ENCODE measurements at places on chromosomes 7 and 10. TPM values are rescaled to one million over a fixed set of nuclear protein-coding genes. Genes with fewer than 3 reads are reported as not detected.

NRG3 gene
- polyA plus RNA-seq, result 0.72 TPM

NOC3L gene
- polyA plus RNA-seq, result 2.7 TPM

ASZ1 gene
- polyA plus RNA-seq, result not detected

SNX13 gene
- polyA plus RNA-seq, result 9.4 TPM

SLC35B4 gene
- polyA plus RNA-seq, result 3.8 TPM

TYW1B gene
- polyA plus RNA-seq, result 3.9 TPM

SLC26A5 gene
- polyA plus RNA-seq, result 0.12 TPM

TLL2 gene
- 0.46 TPM for polyA plus RNA-seq

MRC1 gene
- 1.8 TPM for polyA plus RNA-seq

NPSR1 gene
- not detected for polyA plus RNA-seq

PPP3CB gene
- 43.7 TPM for polyA plus RNA-seq

SHTN1 gene
- 47.9 TPM for polyA plus RNA-seq

GPRIN2 gene
- 15.0 TPM for polyA plus RNA-seq

ZNF777 gene
- 10.4 TPM for polyA plus RNA-seq

PKD1L1 gene
- polyA plus RNA-seq, result not detected
